ENCODE measurements at places on chromosomes 3 and 15.

GRCh38 chr3:9646800-9647152 lies 2.5 kb upstream of the MTMR14 start:
- no peak for DNase-seq

- DNase-seq: no peak
Observed at GRCh38 chr15:62843311-62843710, 199.2 kb upstream of the TPM1 start.

DNA sequence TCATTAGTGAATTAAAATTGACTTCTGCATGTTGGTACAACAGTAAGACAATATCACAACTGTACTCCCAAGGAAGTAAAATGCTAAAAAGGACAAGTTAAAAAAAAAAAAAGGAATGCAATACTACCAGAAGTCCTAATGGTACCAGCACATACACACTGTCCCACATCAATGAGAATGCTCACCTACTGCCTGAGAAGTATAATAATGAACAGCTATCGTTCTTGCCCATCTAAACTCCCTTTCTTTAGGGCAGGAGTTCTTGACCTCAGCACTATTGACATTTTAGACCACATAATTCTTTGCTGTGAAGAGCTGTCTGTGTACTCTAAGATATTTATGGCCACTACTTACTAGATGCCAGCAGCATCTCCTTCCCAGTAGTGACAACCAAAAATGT lies 651.7 kb downstream of the FHIT start:
- no peak for DNase-seq

GRCh38 chr15:81296673-81297072 lies 27.3 kb downstream of the STARD5 start:
- no peak for DNase-seq

DNA sequence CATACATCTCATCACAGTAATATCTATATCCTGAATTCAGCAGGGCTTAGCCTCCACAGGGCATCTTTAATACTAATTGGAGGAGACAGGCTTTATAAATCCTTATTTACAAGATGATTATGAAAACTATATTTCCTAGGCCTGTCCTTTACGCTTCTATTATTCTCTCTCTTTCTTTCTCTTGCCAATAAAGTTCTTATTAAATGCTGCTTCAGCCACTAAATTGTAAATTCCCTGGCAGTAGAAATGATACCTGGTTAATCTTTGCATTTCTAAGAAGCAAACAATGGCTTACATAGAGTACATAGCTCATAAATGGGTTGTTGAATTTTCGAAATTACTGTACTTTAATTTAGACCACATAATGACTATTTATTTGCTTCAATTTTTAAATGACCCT lies 43.5 kb downstream of the TNIK start:
- no peak for DNase-seq

DNA sequence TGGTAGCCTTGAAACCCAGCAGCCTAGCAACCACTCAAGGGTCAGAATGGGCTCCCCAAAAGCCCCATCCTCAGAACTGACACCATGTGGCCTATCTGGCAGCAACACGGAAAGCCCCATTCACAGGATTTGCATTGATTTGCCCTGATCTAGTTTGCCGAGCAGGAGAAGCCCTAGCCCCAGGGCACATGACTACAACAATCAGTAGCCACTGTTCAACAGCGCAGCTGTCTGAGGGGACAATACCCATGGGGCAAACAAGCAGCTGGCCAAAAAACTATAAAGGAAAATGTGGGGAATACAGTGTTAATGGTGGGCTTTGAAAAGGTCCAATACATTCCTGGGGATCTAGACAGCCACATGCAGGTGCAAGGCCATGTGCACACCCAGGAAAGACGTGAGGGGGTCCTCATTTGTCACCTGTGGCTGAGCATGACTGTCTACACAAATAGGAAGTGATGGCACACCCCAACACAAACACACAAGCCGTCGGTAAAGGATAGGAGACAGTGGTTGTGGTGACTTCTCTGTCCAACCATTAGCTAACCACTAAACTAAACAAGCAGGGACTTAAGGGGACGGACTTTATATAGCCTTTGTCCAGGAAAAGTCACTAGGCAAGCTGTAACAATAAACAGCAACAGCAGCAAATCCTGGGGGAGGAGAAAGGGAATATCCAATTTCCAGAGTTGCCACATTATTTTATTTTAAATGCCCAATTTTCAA lies 113.7 kb downstream of the LRIG1 start:
- DNase-seq: no peak

GRCh38 chr3:194198938-194199337 lies 63.0 kb downstream of the HES1 start:
- no peak for DNase-seq

DNA sequence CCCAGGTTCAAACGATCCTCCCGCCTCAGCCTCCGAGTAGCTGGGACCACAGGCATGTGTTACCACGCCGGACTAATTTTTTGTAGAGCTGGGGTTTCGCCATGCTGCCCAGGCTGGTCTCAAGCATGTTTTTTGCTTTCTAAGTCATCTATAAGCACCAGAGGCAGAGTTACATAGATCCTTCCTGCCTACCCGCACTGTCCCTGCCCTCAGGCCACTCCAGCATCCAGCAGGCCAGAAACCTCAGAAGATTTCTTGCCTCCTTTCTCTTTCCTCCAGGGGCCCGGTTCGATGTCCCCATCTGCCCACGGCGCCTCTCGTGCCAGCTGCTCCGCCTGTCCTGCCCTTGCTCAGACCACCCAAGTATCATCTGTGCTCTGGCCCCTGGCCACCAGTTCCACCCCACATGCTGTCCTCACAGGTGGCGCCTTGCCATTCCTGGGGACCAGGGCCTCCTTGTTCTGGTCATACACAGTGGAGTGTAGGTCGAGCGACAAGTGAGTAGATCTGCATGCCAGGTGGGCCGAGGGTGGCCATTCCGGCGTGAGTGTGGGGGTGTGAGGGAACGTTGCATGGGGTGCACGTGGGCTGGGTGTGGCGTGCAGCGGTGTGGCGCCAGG lies 27.3 kb downstream of the KLHDC8B start:
- DNase-seq: no peak

GRCh38 chr15:53437985-53438841 lies 321.2 kb downstream of the WDR72 start:
- DNase-seq: no peak

GRCh38 chr15:68371160-68371559 lies 60.8 kb downstream of the ITGA11 start:
- no peak for DNase-seq

DNA sequence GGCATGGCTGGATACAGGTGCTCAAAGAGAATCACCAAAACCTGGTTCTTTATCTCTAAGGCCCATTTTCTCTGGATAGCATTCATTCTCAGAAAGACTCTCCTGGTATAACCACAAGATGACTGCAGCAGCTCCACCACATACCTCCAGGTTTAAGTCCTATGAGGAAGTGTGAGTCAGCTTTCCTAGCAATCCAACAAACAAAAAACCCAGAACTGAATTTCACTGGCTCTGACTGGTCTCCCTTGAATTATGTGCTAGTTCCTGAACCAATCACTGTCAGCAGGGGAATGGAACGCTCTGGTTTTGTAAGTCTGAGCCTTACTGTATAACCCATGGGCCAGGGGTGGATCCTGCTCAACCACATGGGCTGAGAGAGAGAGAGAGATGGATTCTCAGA lies 27.2 kb downstream of the MRPL46 start:
- peak; percentile 8 for DNase-seq

- no peak for DNase-seq
Observed at GRCh38 chr3:66303491-66303901, 82.7 kb downstream of the SLC25A26 start.

GRCh38 chr15:37973856-37974255 lies 39.4 kb downstream of the TMCO5A start:
- no peak for DNase-seq

GRCh38 chr15:83977992-83978391 lies 257.6 kb upstream of the GOLGA6L4 start:
- no peak for DNase-seq

DNA sequence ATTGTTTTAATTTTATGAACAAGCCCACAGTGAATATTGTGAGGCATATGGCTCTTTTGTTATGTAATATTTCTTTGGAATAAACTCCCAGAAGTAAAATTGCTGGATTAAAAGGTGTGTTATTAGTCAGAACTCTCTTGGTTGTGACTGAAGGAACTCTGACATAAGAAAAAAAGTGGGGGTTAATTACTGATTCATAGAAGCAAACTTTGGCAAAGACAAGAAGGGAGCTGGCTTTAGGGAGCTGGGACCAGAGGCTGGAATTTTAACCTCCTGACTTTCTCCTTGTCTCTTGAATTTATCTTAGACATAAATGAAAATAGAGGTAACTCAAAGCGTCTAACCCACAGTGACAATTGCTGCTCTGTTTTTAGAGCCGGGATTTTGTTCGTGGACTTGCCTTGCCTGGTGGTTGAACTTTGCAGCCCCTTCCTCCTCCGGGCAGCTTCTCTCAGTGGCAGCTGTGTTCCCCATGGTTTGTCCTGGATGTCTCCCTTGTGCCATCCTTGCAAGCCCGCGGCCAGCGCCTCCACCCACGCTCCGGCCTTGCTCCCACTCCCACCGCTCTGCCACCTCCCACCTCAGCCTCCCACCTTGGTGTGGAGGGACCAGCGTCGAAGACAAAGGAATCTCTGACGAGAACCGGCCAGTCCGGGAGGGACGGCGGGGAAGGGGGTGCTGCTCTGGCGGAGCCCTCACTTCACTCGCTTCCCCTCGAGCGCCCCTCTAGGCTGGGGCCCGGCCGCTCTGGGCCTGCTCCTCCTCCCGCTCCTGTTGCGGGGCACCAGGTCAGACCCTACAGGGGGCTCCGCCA lies 28.0 kb downstream of the ARHGAP31 start:
- DNase-seq: no peak

- DNase-seq: no peak
Observed at GRCh38 chr3:188041193-188041592, 112.8 kb upstream of the LPP start.

GRCh38 chr15:67850994-67851571 lies 11.2 kb upstream of the RNU6-1 start:
- no peak for DNase-seq

GRCh38 chr3:63964681-63965485 lies 52.7 kb upstream of the SCAANT1 start:
- no peak for DNase-seq

DNA sequence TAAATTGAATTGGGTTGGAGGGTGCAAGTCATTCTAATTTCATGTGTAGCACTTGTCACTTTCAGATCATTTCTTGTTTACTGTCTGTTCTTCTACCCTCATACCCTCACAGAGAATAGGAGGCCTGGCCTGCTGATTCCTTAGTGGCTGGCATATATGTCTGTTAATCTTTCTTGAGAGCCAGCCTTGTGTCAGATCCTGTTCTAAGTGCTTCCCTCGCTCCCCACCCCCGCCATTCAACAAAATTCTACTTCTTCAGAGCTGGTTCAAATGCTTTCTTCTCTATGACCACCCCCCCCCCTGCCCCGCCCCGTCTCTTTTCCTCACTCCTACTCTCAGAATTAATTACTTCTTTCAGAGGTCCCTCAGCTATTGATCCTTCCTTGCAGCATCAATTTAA lies 1.5 kb upstream of the U2SURP start:
- no peak for DNase-seq

GRCh38 chr3:36393563-36393962 lies 13.3 kb downstream of the STAC start:
- DNase-seq: no peak

DNA sequence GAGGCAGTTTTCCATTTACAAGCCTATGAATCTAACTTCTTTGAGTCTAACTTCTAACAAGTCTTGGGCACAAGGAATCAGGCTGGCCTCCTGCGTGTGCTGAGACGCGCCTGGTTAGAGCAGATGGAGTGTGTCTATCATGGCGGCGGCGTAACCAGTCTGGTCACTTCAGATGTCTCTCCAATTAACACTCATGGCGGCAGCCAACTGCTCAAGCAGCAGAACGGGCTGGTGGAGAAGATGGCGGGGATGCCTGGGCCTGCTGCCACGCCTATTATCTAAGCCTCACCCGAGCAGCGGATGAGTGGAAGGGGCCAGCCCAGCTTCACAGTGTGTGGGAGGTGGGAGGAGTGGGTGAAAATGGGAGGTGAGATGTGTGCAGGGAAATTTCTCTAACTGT lies 246.4 kb upstream of the TPRG1 start:
- DNase-seq: no peak

DNA sequence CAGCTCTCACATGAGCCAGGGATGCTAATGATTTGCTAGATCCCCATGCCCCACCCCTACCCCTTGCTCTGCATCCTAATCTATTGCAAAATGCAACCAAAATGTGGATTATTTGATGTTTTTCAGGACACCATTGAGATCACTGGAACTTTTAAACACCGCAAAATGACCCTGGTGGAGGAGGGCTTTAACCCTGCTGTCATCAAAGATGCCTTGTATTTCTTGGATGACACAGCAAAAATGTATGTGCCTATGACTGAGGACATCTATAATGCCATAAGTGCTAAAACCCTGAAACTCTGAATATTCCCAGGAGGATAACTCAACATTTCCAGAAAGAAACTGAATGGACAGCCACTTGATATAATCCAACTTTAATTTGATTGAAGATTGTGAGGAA lies 29.7 kb downstream of the HDC start:
- no peak for DNase-seq

DNA sequence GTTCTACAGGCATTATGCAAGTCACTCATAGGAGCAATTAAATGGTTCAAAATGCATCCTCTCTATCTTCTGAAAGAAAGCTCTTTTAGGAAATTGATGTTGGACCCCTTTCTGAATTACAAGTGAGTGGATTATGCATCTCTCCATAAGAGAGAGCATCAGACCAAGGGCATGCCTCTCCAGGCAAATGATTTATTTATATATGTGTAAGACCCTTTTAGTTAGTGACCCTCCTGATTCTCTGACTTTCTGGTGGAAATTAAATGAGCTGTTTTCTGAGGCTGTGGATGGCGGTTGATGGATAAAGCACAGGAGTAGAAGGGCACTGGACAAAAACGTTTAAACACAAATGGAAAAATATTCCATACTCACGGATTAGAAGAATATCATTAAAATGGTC lies 62.6 kb downstream of the CADPS start:
- no peak for DNase-seq

DNA sequence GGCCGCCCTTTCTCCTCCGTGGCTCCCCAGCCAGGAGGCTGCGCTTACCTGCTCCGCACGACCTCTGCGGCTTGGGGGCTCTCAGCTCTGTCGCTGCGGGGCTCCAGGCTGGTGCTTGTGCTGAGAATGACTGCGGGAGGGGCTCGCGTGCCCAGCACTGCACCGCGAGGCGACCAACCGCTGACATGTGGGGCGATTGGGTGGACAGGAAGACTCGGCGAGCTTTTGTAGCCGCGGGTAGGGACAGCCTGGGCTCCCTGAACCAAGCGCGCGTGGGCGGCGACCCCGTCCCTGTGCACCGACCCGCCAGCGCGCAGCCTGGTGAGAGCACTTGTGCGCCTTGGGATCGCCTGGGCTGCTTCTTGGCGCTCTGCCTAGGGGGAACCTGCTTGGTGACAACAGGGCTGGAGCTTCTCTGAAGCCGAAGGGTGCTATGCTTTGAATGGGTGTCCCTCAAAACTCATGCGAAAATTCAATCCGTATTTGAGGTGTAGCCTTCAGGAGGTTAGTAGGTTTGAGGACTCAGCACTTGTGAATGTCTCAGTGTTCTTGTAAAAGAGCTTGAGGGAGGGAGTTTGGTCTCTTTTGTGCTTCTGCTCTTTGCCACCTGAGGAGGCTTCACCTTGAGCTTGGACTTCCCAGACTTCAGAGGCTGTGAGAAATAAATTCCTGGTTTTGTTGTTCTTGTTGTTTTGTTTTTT lies 50.4 kb downstream of the IL12A start:
- peak; percentile 74 for DNase-seq
